ENCODE measurements at places on chromosomes 6 and 20.

DNA sequence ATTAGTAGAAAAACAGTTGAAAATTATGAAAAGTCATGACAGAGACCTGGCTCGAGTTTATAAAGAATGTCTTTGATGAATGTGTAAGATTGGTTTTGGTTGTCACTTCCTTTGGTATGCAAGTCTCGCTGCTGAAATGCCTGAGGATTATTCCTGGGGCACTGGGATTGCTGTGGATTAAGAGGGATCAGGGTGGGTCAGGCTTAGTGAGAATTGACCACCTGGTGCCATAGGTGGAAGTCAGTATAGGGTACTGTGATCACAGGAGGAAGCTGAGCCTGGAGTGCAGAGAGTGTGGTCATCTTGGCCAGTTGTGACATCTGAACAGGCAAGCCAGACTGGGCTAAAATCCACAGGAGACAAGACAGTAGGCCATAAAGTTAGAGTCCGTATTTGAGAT, 34.9 kb downstream of the CEP43 start:
- no peak for DNase-seq

- DNase-seq = no peak
Observed at GRCh38 chr6:3835055-3835731, 14.0 kb upstream of the FAM50B start.

DNA sequence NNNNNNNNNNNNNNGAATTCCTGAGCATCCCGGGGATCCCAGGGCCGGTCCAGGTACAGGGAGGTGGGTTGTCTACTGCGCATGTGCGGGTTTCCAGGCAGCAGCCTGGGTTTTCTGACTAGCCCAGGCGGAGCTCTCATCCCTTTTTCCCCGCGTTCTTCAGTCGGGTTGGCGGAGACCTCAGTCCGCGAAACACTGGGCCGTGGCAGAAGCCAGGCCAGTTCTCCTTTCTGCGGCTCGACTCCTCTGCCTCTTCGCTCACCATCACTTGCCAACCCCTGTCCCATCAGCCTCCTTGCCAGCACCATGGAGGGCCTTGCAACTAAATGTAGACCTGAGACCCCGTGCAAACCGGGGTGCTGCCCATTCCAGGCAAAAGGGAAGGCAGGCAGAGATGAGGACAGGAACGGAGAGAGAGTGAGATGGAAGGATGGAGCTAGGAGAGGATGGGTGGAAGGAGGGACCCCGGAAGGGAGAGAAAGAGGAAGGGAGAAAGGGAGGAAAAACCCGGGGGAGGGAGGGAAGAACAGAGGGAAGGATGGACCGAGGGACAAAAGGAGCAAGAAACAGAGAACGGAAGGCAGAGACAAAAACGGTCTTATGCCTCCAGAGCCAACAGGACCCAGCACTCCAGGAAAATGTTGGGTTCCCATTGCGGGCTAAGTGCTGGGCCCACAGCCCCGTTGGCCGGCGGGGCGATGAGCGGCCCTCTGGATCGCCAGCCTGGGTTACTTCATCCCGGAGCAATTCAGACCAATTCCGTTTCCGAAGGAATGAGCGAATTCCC, 445.4 kb upstream of the DEFB115 start:
- DNase-seq = no peak

DNA sequence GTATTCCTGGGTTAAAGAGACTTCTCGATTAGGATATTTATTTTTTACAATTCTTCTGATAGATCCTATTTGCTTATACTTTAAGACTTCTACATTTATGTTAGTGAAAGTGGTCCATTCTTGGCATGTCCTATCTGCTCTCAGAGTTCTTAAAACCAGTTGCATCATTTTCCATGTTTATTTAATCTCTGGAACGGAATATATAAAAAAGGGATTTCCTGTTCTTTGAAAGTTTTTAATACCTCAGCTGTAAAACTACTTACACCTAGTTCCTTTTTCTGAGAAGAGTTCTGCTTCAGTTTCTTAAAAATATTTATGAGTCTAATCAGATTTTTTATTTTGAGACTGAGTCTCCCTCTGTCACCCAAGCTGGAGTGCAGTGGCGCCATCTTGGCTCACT, 18.0 kb upstream of the MYL9 start:
- DNase-seq = no peak

DNA sequence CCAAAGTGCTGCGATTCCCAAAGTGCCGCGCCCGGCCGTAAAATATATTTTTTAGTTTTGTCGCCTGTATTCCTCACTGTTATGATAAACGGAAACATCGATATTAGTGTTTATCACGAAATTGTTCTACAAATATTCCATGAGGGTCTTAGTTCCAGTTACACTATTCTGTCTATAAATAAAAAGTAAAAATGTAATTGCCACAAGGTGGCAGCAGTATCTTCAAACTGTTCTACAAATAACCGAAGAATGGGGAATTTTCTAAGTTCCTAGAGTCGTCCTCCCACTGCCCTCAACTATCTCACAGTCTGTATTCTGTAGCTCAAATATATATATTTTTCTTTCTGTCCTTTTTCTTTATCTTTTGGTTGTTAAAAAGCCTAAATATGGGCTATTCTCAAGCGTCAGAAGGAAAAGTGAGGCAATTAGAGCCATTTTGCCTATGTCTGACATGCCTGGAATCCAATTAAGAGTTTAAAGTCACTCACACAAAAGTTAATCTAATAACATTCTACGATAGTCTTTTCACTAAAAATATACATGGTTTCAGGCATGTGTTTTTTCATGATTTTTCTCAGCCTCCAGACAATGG, 14.2 kb upstream of the FAM162B start:
- DNase-seq = no peak

- no peak for DNase-seq
Observed at GRCh38 chr6:52186480-52186879, 305 bp downstream of the IL17A start.

DNA sequence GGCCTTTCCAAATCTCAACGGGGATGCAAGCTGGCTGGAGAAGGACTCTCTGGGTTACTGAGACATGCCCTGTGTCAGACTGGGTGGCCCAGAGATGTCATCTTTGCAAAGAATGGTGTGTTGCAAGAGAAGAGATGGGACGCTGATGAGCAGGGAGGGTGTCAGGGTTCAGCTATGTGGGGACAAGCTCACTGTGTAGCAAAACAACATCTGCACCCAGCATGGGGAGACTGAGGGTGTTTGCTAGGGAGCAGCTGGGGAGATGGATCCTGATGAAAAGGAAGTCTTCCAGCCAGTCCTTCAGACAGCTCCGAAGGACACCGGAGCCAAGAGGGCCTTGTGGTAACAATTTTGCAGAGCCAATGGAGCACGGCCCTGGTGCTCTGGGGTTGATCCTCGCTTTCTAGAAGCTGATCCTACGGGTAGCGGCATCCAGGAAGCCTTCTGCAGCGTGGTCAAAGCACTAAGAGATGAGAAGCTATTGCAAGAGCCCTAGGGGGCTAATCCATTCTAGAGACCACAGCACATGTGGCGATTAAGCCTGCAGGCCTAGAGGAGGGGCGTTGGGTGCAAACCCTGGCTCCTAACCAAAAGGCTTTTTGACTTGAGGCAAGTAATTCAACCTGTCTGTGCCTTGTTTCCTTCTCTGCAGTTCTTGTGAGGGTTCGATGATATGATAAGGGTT, 39.9 kb downstream of the EDN3 start:
- no peak for DNase-seq

- DNase-seq = no peak
Observed at GRCh38 chr6:139308286-139308916, 16.6 kb upstream of the TXLNB start.

DNA sequence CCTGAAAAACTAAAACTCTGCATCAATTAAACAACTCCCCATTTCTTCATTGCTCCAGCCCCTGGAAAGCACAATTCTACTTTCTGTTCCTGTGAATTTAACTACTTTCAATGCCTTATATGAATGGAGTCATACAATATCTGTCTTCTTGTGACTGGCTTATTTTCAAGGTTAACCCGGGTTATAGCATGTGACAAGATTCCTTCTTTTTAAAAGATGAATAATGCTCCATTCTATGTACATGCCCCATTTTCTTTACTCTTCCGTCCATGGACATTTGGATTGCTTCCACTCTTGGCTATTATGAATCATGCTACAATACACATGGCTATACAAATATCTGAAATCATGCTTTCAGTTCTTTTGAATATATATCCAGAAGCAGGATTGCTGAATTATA, 334.9 kb upstream of the ID4 start:
- no peak for DNase-seq

GRCh38 chr6:27426045-27426620, 37.6 kb downstream of the ZNF391 start:
- no peak for DNase-seq

DNA sequence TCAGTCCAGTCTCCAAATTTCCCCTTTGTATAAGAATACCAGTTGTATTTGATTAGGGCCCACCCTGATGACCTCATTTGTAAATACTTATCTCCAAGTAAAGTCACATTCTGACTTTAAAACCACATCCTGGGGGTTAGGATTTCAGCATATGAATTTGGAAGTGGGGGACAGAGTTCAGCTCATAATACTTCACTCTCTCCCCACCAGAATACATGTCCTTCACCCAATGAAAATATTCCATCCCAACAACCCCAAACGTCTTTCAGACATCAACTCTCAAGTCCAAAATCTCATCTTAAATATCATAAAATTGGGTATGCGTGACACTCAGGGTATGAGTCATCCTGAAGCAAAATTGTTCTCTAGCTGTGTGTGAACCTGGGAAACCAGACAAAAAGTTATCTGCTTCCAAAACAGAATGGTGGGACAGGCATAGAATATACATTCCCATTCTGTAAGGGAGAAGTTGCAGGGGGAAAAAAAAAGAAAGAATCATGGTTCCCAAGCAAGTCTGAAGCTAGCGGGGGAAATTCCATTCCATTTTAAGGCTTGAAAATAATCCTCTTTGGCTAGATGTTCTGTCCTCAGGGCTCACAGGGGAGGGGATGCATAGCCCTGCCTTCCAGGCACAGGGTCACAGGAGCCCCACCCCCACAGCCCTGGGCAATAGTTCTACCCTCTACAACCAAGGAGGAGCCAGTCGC, 113.9 kb downstream of the ADAT2 start:
- DNase-seq = no peak

DNA sequence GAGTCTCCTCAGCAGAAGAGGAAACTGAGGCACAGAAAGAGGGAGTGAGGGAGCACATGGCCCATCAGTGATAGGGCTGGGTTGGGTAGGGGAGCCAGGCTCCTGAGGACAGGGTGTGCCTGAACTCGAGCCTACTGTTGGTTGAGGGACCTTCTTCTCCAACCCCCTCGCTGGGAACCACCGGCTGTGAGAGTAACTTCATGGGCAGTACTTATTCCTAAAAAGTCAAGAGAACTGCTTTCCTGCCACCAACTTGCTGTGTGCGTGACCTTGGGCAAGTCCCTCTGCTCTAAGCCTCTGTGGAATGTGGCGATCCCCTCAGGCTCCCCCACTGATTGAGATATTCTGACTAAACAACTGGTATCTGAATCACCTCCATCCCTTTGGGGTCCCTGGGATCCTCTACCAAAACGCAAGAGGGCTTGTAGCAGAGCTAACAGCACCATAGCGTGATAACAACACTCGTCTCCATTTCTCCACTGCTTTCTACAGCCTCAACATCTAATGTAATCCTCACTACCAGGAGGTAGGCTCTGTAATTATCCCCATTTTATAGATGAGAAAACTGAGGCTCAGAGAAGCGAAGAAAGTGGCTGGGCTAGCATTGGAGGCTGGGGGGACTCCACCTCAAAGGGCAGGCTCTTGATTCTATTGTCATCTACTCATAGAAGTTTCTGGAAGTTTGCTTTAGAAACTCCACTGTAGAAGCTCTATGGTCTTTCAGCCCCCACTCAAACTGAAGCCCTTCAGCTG, 76.0 kb downstream of the JPH2 start:
- no peak for DNase-seq

GRCh38 chr6:119517428-119517827, 167.9 kb upstream of the MAN1A1 start:
- DNase-seq = no peak

DNA sequence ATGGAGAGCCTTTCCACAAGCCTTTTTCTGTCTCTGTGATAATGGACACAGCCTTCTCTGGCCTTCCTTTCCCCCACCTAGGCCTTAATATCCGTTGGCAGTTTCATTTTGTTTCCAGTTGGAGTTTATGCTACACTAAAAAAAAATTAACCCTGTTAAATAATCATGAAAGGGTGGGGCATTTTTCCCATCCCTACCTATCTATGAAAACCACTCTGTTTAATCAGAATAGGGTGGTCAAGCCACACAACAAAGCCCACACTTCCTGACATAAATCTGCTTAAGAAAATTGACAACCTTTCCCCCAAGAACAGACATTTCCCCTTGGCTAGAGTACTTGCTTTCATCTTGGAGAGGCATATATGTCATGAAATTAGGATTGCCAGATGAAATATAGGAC, 14.2 kb downstream of the TXLNB start:
- DNase-seq = no peak

DNA sequence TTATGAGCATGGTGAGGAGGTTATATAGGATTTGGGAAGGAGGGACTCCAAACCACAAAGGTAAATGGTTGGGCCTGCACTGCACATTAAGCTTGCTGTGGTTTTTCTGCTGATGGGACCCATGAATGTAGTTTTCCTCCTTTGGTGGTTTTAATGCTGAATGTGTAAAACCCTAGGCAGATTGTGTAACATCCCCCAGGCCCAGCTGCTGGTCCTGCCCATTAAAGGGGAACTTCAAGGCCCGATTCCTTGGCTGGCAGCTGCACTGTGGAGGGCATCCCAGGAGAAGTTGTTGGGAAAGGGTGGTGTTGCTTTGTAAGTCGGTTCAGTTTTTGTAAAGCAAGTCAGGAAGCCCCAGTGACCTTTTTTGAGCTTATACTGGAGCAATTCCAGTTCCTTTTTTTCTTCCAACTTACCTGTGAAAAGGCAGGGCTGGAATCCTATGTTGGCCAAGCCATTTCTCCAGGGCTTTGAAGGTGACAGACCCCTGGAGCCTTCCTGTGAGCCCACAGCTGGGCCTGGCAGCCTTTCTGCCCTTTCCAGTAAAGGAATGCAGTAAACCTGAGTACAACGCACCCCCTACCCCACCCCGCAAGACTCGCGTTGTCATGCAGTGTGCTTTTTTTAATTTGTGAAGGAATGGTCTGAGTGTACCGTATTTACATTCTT, 43.1 kb upstream of the NAA20 start:
- DNase-seq = peak; percentile 84

- DNase-seq = peak; percentile 22
Observed at GRCh38 chr6:105272786-105273185, 93.0 kb upstream of the POPDC3 start.

- DNase-seq = no peak
Observed at GRCh38 chr6:8172530-8172929, 70.2 kb upstream of the EEF1E1 start.

- no peak for DNase-seq
Observed at GRCh38 chr6:15276036-15276985, 30.4 kb downstream of the JARID2 start.

- DNase-seq = no peak
Observed at GRCh38 chr6:29759457-29759856, 36.2 kb downstream of the HLA-F start.

GRCh38 chr20:63977739-63978276, 1.6 kb downstream of the SAMD10 start:
- DNase-seq = no peak

DNA sequence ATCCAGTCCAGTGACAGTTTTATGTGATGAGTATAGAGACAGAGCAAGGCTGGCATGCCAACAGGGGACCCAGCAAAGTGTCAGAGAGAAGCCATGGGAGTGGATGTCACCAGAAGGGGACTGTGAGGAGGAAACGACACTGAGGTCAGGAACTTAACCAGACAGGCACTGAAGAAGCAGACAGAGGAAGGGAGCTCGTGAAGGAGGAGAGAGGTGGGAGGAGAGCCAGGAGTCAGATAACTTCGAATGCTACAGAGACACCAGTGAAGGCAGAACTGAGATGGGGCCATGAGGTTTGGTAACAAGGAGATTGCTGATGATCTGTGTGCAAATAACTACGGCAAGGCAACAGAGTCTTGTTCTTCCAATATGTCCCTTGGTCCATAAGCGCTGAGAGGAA, 211.1 kb upstream of the FOXA2 start:
- no peak for DNase-seq

- DNase-seq = no peak
Observed at GRCh38 chr6:52243282-52243893, 912 bp downstream of the IL17F start.
